ENCODE measurements at places on chromosomes 5 and 9.
A peak's percentile ranks its signal among the peaks of the same experiment; 100 is the strongest.

DNA sequence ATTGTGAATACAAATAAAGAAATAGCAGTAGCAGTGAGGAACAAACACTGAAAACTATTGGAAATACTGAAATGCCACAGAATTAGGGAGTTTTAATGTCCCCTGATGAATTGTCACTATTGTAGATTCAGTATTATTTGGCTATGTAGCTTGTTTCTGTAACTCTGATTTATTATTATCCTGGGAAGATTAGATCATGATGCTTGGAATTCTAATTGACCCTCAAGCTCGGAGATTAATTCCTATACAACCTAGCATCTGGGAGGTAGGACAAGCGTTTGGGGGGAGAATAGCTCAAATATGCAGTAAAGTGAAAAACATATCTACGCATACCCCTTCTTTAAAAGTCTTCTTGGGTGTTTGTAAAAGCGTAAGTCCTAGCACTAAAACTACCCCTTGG is 15.1 kb upstream of the MAN2A1 start:
- DNase-seq: no peak

- no peak for DNase-seq
Measured at GRCh38 chr5:126849101-126849678, 72.3 kb downstream of the LMNB1 start.

DNA sequence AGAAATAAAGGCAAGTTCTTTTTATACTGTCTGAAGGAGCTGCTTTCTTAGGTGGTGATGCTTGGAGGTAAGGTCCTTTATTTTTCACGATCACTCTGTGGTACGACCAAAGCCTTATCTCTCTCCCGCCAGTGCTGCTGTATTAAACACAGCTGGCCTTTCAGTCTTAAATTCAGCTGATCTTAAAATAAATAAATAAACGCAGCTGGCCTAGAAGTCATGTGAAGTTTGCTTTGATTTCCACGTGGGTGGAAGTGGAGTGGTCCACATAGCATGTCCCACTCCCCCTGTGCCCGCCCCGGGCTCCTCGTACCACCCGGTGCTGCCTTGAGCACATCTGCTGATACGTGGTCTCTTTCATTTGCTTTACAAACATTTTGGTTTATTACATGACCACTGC is 260.4 kb downstream of the FANCC start:
- DNase-seq: peak; percentile 70

- no peak for DNase-seq
Measured at GRCh38 chr5:136467632-136468031, 102.3 kb upstream of the TRPC7 start.

DNA sequence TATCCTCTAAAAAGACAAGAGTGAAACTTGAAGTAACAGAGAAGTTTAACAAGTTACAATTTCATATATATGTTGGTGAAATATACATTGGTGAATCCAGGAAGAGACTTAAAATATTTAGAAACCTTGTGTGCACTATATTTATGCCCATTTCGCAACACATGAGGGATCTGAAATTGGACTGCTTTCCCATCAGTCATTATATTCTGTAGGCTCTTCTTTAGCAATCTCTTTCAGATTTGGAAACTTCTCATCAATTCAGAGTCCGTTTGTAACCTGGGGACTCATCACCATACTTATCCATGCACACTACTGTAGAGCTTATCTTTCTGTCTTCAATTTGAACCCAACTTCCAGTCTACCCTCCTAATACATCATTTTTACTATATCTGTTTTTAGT is 2.1 kb downstream of the ITGA1 start:
- DNase-seq: no peak

Measured in brain pericyte (primary cell).